Stimulated activated CD8-positive, alpha-beta memory T cell treated with anti-CD3 and anti-CD28 coated beads, Interleukin-4, amount 100 ng/mL, for 48 hours (primary cell): ENCODE measurements at places on chromosomes 2 and 18.

- peak; percentile 63 for DNase-seq
Observed at GRCh38 chr2:28895189-28895893, 874 bp downstream of the WDR43 start.

DNA sequence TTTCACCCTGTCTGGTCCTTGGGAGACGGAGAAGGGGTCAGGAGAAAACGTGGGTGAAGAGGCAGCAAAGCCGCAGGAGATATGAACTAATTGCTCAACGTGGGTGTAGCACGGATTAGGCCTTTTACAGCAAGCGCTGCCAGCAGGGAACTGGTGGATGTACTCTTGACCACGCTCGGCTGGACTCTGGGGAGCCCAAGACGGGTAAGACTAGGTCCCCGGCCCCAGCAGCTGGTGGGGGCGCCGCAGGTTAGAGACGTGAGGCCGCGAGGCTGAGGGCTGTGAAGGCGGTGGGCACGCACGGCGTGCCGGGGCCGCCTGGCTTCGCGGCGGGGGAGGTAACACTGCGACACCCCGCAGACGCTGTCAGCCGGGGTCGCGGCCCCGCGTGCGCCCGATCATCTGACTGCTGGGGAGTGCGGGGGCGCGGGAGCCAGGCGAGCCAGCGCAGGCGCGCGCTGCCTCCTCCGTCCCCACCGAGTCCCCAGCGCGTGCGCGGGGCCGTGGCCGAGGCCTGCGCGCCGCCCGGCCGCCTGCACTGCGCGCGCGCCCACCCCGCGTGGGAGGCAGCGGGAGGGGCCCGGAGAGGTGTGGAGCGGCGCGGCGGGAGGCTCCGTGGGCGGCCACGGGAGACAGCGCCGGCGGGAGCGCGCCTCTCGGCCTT is at the start of gene CLIP4:
TSS of gene CLIP4 (plus strand) at position 470 of the 664 bp plus-strand sequence. CDS start 5,974 bp downstream, outside the sequence.
- peak; percentile 77 for DNase-seq

DNA sequence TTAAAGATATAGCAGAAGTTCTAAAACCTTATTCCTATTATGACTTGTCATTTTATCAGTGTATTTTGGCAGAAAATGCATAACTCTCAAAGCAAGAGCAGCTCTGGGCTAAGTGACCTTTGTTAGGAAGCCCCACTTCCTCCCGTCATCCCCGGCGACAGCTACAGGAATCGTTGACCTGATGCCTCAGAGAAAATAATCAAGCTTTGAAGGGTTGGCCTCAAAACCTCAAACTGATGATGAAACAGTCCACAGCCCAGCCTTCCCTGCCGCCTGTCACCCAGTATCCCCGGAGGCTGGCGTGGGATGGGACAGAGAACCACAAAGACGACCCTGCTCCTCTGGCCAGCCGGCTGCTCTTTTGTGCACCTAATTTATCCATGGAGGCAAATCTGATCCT is 65.3 kb downstream of the KCNF1 start:
- no peak for DNase-seq

DNA sequence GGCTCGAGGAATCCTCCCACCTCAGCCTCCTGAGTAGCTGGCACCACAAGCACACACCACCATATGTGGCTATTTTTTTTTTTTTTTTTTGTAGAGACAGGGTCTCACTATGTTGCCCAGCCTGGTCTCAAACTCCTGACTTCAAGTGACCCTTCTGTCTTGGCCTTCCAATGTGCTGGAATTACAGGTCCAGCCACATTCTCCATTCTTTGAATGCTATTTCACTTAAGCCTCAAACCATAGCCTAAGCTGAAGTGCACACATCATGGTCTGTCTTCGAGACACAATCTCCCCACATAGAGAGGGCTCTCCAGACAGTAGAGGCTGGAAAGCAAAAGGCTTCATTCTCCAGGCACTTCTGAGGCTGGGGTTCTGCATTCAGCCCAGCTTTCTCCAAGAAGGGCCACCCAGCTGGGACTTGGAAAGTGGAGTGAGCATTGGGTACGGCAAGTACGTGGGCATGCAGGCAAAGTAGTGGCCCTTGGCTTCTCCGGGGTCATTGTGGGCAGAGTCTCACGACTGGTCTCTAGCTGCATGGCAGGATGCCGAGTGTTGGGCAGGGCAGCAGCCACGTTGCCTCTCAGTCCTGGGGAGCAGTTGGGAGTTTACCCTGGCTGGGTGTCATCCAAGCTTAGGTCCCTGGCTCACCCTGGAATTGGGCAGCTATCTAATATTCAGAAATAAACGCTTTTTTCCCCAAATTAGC is 78.2 kb upstream of the SMAD7 start:
- no peak for DNase-seq

DNA sequence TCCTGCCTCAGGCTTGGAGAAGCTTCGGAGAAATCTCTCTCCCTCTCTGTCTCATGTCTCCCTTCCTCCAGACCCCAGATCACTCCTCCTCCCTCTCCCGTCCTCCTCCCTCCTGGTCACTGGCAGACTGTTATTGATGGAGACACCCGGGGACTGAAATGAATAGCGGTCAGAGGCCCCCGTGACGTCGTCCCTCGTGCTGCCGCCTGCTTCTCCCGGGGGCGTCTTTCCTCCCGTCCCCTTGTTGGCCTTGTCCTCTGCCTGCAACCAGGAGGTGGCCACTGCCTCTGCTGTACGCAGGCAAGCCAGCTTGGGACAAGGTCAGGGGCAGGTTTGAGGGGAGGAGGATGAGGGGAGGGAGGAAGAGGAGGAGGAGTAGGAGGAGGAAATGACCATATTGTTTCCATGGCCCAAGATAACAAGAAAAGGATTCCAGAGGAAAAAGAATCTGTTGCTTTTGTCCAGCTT is 78.2 kb downstream of the CELF4 start:
- DNase-seq: no peak

DNA sequence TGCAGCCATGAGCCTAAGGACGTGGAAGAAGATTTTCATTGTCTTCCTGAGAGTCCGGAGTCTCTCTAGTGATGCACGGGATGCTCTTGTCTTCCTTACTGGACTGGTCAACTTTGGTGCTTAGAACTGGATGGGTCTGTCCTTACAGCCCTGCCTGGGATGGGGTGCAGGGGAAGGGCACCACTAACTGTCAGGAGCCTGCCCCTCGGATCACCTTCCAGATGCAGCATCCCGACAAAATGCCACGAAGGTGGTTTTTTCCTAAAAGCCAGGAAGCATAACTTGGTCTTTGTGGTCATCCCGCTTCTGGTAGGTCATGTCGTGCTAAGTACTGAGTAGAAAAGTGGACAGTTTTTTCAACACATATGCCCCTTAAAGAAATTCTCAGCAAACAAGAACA is 207.4 kb upstream of the TWIST2 start:
- DNase-seq: no peak

- no peak for DNase-seq
Observed at GRCh38 chr2:178997477-178997876, 52.5 kb downstream of the CCDC141 start.

GRCh38 chr2:159933040-159933726 is 129.2 kb downstream of the PLA2R1 start:
- no peak for DNase-seq
